Activated B cell treated with CpG ODN at 0.5 μM for 24 hours (primary cell): ENCODE measurements at places on chromosomes 3 and 15.

DNA sequence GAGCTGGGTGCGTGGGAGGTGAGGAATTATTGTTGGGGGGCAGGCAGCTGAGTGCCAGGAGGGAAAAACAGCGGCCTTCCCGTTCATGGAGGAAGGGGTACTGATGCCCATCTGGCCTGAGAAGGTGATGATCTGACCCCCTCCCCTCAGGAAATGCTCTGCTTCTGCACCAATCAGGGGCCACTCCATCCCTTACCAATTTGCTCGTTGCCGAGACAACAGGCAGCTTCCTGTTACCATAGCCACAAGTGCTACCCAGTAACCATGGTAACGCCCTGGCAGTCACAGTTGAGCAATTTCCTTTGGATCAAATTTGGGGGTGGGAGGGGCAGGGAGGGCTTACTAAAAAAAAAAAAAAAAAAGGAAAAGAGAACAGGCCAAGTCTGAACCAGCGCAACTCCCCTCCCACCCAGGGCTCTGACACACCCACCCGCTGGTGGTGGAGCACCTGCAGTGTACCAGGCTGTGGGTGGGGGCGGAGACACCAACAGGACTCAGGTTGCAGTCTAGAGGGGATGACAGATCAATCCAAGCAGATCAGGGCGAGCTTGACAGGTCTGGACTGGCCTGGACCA lies 13.7 kb downstream of the CELF6 start:
- no peak for DNase-seq

DNA sequence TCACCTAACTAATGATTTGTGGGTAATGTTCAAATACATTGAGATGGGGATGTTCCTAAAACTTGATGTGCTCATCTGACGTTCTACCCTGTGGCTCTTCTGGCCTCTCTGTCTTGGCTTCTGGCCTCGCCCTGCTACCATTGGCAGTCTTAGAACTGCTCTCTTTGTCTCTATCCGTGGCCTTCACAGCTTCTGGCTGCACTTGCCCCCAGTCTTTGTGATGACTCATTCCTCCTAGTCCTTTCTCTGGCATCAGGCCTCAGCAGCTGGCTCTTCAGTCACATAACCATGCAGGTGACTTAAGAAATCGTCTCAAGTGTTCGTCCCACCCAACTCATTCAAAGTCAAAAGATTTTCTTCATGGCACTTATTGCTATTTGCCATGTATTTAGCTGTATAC lies 188.1 kb downstream of the BBX start:
- DNase-seq = no peak

- no peak for DNase-seq
These were observed 36.6 kb downstream of the ATP6V1A start for GRCh38 chr3:113783463-113783862.

GRCh38 chr3:100427699-100428098 lies 26.4 kb downstream of the LNP1 start:
- DNase-seq = no peak

- no peak for DNase-seq
These were observed 589.2 kb downstream of the ROBO1 start for GRCh38 chr3:79178471-79179180.

DNA sequence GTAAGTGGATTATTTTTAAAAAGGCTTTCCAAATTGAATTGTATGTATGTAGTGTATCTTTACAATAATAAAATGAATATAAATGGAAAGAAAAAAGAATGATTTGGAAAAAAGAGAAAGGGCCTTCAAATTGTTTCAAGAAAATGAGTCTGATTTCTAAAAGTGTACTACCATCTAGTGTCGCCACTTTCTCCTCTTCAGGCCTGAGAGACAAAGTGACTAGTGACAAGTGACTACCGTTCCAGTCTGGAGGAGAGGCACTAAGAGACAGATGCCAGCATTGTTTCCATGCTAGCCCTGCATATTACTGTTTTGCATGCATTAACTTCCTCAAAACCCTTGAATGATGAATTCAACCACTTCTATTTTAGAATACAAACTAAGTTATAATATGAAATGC lies 39.3 kb downstream of the P3H2 start:
- DNase-seq = no peak

DNA sequence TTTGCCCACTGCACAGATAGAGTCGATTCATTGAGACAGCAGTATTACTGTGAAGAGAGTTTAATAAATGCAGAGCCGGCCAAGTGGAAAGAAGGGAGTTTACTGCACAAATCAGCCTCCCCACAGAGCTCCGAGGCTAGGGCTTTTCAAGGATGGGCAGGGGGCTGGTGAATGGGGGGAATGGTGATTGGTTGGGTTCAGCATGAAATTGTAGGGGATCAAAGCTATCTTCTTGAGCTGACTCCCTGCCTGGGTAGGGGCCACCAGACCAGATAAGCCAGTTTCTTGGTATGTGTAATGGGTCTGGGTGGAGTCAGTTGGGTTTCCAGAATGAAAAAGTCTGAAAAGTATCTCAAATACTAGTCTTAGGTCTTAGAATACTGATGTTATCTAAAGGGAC lies 66.6 kb downstream of the SYNPR start:
- DNase-seq = no peak

DNA sequence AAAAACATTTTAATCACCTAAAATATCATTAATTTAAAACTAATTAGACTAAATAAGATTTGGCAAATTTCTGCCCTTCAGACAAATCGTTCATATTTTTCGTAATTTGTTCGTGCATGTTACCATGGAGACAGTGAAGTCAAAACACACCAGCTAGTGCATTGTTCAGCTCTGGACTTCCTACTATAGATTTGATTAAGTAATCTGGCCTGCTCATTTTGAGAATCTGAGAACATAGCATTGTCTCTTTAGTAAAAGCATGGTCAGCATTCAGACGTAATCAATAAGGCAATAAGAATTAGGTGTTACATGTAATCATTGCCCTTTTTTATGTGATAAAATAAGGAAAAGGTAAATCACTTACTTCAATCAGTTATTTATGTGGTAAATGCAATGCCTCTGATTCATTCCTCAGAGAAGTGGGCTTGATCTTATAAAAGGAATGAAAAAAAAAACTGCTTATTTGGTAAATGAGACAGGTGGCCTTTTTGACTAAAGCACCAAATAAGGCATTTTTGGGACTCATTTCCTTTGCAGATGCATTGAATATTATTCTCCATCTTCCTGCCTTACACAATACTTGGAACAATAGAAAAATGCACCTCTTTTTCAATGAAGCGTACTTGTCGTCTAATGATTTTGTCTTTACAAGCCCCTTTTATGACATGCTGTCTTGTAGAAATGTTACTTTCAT lies 84.5 kb upstream of the FNDC3B start:
- no peak for DNase-seq

DNA sequence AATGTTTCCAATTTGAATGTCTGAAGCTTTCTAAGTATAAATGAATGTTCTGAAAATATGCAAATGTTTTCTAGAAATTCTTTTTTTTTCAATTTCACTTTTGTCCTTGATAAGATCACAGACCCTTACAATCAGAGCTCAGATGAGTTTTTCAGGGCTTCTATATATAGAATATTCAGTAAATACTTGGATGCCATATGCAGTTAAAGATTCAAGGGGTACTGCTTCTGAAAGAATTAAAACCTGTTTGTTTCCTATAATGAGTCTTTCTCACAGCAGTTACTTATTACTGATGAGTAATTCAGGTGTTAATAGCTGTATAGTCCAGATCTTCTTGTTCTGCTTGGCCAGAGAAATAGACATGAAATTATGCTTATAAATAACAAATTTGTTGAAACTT lies 812.6 kb downstream of the ZPLD1 start:
- no peak for DNase-seq

DNA sequence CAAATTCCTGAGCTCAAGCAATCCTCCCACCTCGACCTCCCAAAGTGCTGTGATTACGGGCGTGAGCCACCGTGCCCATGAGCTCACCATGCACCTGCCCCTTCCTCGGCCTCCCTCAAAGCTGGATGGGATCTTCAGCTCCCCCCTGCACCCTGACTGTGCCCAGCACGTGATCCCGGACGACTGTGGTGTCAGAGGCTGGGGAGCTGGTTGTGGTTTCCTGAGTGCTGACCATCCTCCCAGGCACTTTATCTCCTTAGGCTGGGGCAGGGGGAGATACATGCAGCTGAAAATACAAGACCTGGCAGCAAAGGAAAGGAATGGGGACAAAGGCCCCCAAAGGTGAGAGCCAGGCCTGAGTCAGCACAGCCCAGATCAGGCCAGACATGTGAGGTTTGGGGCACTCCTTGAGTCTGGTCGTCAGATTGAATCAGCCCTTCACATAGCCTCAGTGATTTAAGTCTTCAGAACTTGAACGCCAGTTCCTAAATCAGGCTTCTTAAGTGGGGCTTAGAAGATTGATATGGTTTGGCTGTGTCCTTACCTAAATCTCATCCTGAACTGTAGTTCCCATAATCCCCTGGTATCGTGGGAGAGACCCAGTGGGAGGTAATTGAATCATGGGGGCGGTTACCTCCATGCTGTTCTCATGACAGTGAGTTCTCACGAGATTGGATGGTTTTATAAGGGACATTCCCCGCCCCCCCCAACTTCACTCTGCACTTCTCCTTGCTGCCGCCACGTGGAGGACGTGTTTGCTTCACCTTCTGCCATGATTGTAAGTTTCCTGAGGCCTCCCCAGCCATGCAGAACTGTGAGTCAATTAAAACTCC lies 35.8 kb downstream of the PRKCD start:
- no peak for DNase-seq

GRCh38 chr3:52731590-52731989 lies 25.7 kb downstream of the SPCS1 start:
- DNase-seq = no peak

GRCh38 chr3:103791786-103792515 lies 1357.1 kb downstream of the ZPLD1 start:
- DNase-seq = no peak

DNA sequence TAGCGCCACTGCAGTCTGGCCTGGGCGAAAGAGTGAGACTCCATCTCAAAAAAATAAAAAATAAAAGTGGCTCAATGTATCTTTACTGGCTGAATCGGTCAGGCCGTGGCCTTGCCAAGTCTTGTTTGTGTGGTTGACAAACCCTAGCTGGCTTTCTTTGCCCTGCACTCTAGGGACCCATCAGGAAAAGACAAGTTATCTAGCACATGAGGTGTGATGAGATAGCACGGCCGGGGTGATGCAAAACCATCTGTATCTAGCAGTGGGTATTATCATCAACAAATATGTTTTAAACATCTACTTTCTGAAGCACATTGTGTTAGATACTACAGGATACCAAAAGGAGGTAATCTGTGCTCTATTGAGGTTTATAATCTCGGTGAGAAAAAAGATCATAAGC lies 3.9 kb upstream of the DPP8 start:
- no peak for DNase-seq

- no peak for DNase-seq
These were observed 81.9 kb upstream of the ADAMTSL3 start for GRCh38 chr15:83571820-83572707.

GRCh38 chr3:66502981-66503380 lies 2.2 kb upstream of the LRIG1 start:
- DNase-seq = no peak

DNA sequence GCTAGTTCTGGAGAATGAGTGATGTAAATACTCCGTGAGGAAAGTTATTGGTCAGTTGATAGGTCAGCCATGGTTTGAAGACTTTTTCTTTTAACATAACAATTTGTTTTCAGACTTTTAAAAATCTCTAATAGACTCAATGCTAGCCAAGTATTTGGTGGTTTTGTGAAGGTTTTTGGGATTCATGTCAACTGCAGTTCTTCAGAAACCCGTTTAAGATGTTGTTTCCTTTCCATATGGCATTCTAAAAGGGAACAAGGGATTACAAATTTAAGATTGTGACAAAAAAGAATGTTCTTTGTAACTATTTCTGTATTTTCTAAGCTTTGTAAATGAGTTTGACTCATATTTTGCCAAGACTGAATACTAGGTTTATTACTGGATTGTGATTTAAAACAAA lies 281.7 kb upstream of the COL8A1 start:
- DNase-seq = no peak

DNA sequence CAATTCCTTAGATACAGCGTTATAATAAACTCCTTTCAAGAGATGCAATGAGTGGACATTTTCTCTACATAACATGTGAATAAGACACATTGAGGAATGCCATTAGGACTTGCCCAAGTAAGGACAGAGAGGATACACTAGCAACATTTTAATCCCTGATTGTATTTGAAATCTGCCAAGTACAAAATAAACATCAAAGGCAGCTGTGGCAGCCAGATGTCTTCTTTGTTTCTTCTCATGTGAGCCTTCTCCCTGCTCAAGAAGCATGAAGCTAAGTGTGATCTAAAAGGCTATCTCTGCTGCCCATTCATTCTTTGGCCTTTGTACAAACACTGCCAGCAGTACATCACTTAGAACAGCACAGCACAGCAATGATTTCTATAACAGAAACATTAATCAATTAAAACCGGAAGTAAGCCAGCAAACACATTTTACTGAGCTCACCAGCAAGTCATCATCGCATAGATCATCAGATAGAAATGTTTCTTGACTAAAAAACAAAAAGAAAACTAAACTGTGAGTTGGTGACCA lies 364.0 kb downstream of the CNTN6 start:
- DNase-seq = no peak

GRCh38 chr15:62897634-62898033 lies 144.9 kb upstream of the TPM1 start:
- DNase-seq = no peak

- DNase-seq = no peak
These were observed 12.1 kb downstream of the B4GALT4 start for GRCh38 chr3:119228373-119229145.

DNA sequence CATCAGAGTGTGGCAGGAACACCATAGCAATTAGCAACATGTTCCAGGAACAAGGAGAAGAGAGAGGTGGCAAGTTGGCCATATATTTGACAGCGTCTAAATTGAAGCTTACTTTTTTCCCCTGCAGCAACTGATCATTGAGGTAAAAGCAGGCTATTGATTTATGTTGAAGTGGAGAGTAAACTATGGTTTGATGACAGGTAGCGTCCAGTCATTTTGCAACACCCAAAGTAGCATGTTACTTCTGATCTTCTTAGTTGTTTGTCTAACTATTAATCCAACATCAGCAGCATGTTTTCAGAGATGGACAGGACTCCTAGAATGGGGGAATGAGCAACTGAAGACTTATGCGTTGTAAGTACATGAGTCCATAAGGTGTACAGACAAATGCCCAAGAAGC lies 225.8 kb downstream of the ZPLD1 start:
- DNase-seq = no peak
